ENCODE measurements at places on chromosomes 7 and 10. TPM values are rescaled to one million over a fixed set of nuclear protein-coding genes. Genes with fewer than 3 reads are reported as not detected.

FAM237B gene
- total RNA-seq = not detected

CPA2 gene
- not detected for total RNA-seq

GRCh38 chr10:3720228-3721019 lies 64.6 kb downstream of the KLF6 start:
- H3K27ac ChIP-seq = peak overlapping the region; percentile 34
- no peaks in the 10 kb centered on the region for H3K36me3 ChIP-seq
- no peaks in the 10 kb centered on the region for H3K4me1 ChIP-seq
- peak; percentile 82 for DNase-seq
- H3K4me3 ChIP-seq = no peak overlapping the region

- DNase-seq = peak; percentile 30
- H3K4me3 ChIP-seq = no peak overlapping the region
- H3K4me1 ChIP-seq = no peaks in the 10 kb centered on the region
Measured at GRCh38 chr10:48490571-48490940, 114.3 kb downstream of the ARHGAP22 start.

DNA sequence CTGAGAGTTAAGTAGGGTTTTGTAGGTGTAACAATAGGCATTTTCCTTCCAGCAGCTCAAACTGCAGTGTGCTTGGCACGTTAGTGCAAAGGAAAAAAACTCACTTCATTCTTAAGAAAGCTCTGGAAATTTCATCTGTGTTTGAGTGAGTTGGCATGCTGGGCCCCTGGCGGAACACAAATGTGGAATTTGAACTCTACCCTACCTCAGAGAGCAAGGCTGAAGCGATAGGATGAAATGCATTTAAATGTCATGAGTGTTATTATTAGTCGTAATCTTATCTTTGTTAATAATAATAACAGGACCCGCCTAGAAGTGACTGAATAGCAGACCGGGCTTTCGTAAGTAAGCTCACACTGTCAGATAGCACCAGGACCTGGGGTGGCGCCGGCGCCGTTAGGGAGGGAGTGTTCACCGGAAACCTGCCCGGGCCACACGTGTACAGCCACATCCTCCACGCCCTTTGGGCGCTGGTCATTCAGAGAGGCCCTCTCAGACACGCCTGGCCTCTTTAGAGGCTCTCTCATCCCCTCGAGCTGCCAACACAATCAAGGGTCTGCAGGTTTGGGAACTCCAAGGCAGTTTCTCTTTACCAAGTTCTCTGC lies 63.5 kb downstream of the GRK5 start:
- peaks cover 73% of the 10 kb centered on the region for H3K4me1 ChIP-seq
- H3K36me3 ChIP-seq = no peaks in the 10 kb centered on the region
- DNase-seq = peak; percentile 96
- no peak overlapping the region for H3K4me3 ChIP-seq

- no peaks in the 10 kb centered on the region for H3K4me1 ChIP-seq
- H3K4me3 ChIP-seq = no peak overlapping the region
- no peak for DNase-seq
- H3K36me3 ChIP-seq = no peaks in the 10 kb centered on the region
- H3K27me3 ChIP-seq = no peaks in the 10 kb centered on the region
Measured at GRCh38 chr10:61391281-61391680, 61.9 kb downstream of the TMEM26 start.

GRCh38 chr7:134750083-134751062 lies 29.1 kb upstream of the CALD1 start:
- H3K27ac ChIP-seq = no peak overlapping the region
- peaks cover 9% of the 10 kb centered on the region for H3K4me1 ChIP-seq
- H3K27me3 ChIP-seq = no peaks in the 10 kb centered on the region
- no peaks in the 10 kb centered on the region for H3K36me3 ChIP-seq
- H3K4me3 ChIP-seq = no peak overlapping the region

GRCh38 chr10:13161857-13162271 lies 506 bp downstream of the MCM10 start:
- H3K27me3 ChIP-seq = no peaks in the 10 kb centered on the region
- H3K4me1 ChIP-seq = no peaks in the 10 kb centered on the region
- DNase-seq = no peak
- no peaks in the 10 kb centered on the region for H3K36me3 ChIP-seq
- peak overlapping the region; percentile 52 for H3K4me3 ChIP-seq

Data from right atrium auricular region (tissue), 2 donors.